ENCODE measurements at places on chromosomes 2 and 18.

- DNase-seq: no peak
These were observed 246.1 kb upstream of the TNP1 start for GRCh38 chr2:217105733-217106649.

DNA sequence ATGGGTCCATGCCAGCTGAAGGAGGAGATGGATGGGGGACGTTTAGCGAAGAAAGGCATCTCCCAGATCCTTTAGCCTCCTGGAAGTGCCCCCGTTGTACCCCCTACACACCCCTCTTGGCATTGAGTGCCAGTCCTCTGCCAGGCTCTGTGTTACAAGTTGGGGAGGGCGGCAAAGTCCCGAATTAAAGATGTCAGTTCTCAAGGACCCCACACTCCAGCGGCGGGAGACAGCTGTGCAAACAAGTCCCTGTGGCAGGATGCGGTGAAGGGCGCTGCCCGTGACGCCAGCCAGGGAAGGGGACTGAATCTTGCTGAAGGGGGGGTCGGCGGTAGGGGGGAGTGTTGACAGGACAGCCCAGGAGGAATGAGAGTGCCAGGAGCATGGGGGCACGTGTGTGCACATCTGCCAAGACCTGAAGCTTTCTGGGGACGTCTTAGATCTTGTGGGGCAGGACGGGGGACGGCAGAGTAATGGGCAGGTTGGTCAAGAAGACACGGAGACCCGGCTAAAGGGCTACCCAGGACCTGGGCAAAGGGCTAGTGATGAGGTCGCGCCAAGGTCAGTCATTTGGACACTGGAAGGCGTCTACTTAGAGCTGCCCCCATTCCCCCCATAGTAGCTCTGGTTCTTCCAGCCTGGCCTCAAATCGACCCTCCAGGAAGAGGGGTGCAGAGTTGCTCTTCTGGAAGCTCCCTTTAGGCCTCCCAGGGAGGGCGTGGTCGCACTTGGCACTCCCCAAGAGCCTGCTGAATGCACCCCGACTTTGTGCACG lies 2.8 kb upstream of the CTDSP1 start:
- peak; percentile 53 for DNase-seq

GRCh38 chr18:22847392-22847791 lies 85.7 kb upstream of the RBBP8 start:
- DNase-seq: no peak

DNA sequence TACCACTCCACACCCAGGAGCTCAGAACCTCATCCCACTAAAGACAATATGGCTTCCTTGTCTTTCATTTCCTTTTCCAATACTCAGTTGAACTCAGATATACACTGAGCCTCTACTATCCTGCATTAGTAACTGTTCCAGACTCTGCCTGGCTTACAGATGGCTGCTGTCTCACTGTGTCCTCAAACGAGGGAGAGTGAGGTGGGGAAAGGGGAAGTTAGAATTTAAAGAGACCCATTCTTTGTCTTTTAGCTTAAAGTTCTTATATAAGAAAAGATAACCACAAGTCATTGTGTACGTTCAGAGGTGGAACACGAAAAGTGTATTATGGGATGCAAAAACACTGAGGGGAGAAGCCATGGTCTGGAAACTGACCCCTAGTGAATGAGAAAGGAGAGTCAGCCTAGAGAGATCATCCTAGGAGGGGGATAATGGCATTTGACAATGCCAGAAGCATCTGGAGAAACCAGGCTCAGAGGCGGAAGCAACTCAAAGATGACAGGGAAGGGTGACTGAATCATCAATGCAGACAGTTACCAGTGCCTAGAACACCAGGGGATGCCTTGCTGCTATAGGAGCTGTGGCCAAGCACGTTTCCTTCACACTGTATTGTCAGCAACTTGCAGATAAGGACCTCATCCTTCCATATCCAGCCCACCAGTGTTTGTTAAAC lies 170.7 kb downstream of the CYRIA start:
- DNase-seq: no peak

DNA sequence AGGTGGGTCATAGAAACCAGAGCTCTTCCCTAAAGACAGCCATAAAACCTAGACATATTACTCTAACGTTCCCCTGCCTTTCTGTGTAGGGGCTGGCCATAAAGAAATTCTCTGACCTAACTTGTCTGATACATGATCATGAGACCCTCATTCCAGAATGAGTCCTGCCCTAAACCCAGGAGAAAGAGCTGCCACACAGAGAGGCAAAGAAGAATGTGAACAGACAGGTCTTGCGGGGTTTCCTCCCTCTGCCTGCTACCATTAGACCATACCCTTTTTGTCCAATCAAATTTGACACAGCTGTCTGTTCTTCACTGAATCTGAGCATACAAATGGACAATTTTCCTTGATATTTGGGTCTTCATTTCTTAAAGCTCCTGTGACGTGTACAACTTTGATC lies 198.8 kb upstream of the LHCGR start:
- DNase-seq: no peak

- DNase-seq: no peak
These were observed 298.6 kb upstream of the FAM98A start for GRCh38 chr2:33897741-33898140.

DNA sequence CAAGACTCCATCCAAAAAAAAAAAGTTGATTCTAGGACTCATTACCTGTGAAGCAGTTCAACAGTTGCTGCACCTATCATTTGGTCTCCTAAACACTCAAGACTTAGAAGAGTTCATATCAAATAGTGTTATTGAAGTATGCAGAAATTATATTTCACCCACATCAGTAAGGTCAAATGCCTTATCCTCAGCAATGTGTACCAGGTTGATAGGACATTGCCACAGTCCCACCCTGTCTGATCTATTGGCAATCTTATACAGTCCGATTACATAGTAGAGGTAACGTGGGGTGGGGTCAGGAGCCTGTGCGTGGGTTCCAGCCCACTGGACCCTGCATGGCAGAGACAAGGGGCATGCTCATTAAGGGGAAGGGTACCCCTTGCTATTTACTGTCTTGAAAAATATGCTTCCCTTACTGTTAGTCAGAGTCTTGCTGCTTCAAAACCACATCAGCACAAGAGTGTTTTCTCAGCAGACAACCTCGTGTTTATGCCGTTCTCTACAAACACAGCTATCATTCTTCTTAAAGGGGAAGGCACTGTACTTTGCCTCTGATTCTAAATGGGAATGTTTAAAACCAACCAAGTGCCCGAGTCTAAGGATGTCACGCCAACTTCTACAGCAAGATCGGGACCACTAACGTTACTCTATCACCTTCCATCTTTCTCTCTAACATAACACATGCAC lies 115.2 kb downstream of the MTCL1 start:
- DNase-seq: no peak

DNA sequence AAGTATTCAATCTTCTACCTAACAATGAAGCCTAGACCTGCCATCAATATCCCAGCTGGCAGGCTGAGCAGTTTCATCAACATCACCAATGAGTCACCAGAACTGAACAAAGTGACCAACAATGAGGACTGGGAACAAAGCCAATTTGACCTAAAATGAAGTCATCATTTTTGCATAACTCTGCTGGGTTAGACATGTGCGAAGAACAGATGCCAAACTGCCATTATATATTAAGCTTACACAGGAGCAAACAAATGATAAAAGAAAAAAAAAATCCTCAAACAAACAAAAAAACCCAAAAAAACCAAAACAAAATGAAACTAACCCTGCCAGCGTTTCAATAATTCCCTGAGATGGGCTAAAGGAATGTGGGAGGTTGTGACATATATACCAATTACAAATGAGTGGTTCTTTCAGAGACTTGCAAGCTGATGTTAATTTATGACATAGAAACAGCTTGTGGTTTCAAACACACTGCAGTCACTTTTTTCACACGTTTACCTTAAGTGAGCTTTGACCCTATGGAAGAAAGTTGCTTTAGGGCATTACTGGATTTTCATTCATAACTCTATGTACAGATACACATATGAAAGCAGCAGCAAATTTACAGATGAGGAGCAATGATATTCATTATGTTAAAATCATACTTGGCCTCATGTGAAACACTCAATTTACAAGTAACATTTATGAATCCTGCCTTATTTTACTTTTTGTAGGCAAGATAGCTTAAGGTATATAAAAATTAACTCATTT lies 56.9 kb upstream of the CCDC141 start:
- no peak for DNase-seq

DNA sequence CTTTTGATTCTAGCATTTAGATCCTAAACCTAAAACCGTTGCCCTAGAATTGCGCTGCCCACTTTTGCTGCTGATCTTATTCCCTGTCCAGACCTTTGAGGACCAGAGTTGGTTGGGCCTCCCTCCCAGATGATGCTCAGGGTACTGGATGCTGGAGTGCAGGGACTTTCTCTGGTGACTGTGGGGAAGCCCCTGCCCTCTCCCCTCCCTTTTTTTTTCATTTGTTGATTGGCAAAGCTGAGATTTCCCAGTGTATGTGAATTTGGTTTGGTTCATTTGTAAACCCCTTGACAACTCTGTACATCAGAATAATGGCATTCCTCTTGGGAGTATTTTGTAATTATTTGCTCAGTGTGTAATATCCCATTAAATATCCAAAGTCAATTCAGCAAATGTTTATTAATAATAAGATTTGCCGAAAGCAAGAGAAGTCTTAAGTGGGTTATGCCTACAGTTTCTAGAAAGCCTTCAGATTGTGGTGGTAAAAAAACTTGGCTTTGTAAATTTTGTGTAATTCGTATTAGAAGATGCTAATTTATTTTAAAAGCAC lies 28.3 kb downstream of the RAB31 start:
- no peak for DNase-seq

GRCh38 chr18:8262221-8262620 lies 347.0 kb upstream of the RAB12 start:
- no peak for DNase-seq

- no peak for DNase-seq
These were observed 97.0 kb downstream of the CDH2 start for GRCh38 chr18:28079883-28080282.

GRCh38 chr2:32902986-32903385 lies 43.8 kb upstream of the LTBP1 start:
- DNase-seq: no peak

DNA sequence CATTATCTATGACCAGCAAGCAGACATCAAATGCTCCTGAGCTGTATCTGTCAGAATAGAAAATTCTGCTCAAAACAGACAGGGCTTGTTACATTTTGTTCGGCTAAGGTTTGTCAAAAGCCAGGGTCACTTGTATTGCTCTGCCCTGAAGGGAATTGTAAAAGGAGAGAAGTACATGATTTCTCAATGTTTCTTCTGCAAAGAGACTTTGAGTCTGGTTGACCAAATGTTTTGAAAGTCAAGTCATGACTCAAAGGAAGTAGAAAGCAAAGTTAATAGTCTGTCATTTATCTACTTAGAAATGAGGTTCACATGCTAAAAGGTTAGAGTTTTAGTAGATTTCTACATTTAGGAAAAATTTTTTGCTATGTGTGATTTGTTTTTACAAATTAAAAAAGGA lies 1624.1 kb upstream of the ZEB2 start:
- DNase-seq: no peak
